Esophagus mucosa (tissue), 1 donor: ENCODE measurements at places on chromosomes 1 and 21.

DNA sequence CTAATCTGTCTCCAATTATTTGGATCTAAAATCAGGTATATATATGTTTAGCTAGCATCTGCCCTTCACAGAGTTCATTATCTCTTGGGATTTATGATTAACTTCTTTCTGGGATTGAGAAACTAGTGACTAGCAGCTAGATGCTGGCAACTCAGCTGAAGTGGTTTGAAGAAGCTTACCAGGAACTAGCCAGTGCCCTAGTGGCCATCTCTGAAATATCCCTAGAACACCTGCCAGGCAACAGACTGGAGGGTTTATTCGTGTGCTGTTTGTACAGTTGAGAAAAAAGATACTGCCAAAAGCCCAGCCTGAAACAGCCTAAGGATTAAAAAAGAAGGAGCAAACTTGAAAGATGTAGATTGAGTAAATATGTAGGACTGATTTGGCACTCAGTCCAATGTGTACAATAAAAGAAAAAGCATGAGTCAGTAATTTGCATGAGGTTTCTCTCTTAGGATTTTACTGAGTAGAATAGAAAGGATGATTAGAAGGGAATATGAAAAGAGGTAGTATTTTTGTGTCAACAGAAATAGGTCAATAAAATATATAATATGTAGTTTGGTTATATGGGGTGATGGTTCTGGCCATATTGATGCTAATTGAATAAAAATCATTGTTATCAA lies 1144.6 kb upstream of the ADGRL2 start:
- peak; percentile 55 for ATAC-seq

GRCh38 chr1:1124786-1125642 lies 9.1 kb upstream of the C1orf159 start:
- no peak for ATAC-seq

DNA sequence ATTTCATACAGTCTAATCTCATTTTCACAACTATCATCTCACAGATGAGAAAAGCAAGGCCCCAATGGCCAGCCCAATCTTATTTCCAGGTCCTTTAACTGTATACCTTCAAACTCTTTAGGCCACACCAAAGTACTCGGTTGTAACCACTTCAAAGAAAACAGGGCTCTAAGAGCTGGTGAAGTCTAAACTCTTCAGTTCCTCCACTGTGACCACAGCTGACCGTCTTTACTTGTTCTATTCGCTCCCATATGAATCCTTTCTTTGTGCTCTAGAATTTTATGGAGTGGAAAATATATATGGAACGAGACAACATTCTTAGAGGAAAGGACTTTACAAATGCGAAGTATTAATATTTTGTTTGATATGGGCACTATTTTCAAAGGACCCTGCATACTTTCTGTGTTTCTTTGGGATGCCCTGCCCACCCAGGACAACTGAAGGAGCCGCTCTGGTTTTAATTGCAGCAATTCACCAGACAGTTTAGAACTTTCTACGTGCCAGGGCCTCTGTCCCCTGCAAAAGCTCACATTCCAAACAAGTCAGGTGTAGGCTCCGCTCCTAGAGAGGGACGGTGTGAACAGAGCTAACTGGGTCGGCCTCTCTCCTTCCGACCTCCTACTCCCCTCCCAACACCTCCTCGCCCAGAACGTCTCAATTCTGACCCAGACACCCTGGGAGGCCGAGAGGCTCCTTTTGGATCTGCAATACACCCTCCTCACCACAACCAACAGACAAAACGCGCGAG lies 15.7 kb downstream of the IER5 start:
- peak; percentile 16 for ATAC-seq

GRCh38 chr21:21179619-21180298 lies 181.6 kb downstream of the NCAM2 start:
- no peak for ATAC-seq

DNA sequence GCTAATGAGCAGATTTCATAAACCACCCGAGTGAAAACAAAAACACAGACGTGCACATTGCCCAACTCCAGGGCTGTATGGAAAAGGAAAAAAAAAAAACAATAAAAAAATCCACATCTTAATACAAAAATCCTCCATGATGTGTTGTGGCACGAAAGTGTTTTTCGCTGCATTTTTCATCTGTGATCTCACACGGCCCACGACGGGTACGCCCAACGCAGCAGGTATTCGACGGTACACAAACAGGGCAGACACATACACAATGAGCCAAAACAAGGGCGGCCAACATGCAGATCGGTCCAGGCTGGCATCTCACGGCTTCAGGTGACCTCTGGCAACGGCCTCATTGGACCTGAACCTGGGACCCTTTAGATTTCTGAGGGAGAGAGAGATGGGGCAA lies 31.1 kb downstream of the CASZ1 start:
- ATAC-seq: peak; percentile 56

GRCh38 chr1:168725831-168726230 lies 3.2 kb downstream of the DPT start:
- no peak for ATAC-seq

GRCh38 chr21:33971492-33972013 lies 55.9 kb upstream of the ATP5PO start:
- ATAC-seq: peak; percentile 51

DNA sequence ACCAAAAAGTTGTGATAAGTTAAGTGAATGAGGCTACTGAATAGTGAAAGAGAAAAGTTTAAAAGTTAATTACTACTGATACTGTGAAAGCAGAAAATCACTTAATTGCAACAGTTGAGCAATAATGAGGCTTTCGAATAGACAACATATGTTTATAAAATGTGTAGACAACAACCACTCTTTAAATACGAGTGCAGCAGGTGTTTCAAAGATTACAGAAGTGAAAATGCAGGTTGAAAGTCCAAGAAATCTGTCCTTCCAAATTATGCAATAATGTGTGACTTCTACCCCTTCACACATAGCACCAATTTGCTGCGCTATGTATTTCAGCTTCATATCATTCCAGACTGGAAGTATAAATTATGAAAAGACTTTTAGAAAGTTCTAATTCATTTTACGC lies 213.0 kb downstream of the COL24A1 start:
- no peak for ATAC-seq

DNA sequence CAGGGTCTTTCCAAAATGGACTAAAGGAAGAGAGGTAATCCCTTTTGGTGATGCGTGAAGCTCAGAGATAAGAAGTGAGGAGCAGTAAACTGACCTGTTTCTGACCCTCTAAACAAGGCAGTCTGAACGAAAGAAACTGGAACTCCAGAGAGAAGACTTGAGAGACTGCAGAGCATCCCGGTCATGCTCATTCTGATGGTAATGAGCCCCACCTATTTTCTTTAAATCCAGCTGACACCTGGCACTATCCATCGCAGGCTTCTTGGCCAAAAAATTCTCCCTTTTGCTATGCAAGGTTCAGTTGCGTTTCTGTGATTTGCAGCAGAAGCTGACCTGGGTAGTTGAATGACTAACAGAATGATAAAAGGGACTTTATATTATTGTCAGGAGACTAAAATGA lies 105.9 kb upstream of the KCNK2 start:
- ATAC-seq: no peak

GRCh38 chr1:25613091-25613490 lies 3.5 kb upstream of the MAN1C1 start:
- no peak for ATAC-seq
